ENCODE measurements at places on chromosomes 3 and 15.

DNA sequence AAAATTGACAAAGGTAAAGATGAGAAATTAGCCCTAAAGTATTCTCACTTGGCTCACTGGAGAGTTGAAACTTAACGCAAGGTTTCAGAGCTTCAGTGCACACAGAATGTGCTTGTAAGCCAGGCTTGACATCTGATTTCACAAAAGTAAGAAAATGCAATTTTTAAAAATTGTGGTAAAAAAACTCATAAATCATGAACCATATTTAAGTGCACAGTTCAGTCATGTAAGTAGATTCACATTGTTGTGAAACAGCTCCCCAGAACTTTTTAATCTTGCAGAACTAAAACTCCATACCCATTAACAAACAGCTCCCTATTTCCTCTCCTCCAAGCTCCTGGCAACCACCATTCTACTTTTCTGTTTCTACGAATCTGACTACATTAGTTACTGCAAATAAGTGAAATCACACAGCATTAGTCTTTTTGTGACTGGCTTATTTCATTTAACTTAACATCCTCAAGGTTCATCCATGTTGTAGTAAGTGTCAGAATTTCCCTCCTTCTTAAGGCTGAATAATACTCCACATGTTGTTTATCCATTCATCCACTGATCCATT is 14.5 kb downstream of the RTP3 start:
- DNase-seq = no peak

DNA sequence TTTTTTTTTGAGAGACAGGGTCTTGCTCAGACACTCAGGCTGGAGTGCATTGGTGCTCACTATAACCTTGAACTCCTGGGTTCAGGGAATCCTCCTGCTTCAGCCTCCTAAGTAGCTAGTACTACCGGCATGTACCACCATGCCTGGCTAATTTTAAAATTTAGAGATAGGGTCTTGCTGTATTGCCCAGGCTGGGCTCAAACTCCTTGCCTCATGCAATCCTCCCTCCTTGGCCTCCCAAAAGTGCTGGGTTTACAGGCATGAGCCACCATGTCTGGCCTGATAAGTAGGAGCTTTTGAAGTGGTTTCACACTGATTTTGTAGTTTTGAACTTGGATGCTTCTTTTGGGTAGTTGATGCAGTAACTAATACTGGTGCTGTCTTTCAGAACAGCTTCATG is 7.8 kb downstream of the MAP2K1 start:
- no peak for DNase-seq

DNA sequence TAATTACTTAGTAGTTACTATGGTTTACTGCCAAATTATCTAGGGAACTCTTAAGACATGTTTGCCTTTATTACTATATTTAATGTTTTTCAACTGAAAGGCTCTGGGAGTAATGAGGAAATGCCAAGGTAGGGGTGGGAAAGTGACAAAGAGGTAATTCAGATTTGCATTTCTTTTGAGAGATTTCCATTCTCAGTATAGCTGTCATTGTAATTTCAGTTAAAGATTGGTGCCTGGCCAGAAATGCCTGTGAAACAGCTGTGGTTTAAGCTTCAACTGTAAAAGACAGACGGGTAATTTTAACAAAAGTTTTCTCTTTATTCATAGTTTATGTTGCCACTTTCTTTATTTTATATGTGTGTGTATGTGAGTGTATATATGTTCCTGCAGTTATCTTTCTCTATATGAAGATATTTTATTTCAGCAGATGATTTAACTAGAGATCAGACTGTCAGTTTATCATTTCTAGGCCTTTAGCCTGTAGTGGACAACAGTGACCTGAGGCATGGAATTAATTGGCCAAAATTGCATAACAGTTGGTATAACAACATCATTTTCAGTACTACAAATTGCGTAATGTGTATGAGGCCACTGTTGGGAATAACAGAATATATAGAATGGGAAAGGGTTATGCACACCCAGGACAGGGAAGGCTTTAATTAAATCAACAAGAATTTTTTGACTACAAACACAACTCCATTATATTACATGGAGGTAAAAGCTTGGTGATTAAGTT is 119.0 kb downstream of the BBX start:
- DNase-seq = no peak

DNA sequence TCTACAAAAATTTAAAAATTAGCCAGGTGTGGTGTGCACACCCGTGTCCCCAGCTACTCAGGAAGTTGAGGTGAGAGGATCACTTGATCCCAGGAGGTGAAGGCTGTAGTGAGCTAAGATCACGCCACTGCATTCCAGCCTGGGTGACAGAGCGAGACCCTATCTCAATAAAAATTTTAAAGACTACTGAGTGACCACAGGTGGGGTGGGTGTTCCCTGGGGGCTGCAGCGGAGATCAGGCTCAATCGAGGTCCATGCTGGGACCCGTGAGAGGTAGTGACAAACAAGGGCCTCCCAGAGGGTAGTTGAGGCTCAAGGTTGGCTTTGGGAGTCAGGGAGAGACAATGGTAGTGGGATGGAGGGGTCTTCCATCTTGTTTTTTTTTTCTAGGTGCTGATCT is 38.9 kb upstream of the LIMD1 start:
- DNase-seq = no peak

- DNase-seq = no peak
Observed at GRCh38 chr15:43792761-43793476, 799 bp downstream of the SERF2 start.
